LHCN-M2 (cell line): ENCODE measurements at places on chromosomes 6 and 20. TPM values are rescaled to one million over a fixed set of nuclear protein-coding genes. Genes with fewer than 3 reads are reported as not detected.
A peak's percentile ranks its signal among the peaks of the same experiment; 100 is the strongest.

DNA sequence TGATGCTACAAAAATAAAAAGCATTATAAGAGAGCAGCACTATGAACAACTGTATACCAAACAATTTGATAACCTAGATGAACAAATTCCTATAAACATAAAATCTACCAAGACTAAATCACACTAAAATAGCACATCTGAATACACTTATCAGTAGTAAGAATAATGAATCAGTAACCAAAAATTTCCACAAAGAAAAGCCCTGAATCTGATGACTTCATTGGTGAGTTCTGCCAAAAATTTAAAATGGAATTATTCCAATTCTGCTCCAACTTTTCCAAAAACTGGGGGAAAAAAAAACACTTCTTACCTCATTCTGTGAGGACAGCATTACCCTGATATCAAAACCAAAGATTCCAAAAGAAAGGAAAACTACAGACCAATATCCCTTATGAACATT lies 206.2 kb downstream of the WDR27 start:
- DNase-seq, result peak; percentile 21

DNA sequence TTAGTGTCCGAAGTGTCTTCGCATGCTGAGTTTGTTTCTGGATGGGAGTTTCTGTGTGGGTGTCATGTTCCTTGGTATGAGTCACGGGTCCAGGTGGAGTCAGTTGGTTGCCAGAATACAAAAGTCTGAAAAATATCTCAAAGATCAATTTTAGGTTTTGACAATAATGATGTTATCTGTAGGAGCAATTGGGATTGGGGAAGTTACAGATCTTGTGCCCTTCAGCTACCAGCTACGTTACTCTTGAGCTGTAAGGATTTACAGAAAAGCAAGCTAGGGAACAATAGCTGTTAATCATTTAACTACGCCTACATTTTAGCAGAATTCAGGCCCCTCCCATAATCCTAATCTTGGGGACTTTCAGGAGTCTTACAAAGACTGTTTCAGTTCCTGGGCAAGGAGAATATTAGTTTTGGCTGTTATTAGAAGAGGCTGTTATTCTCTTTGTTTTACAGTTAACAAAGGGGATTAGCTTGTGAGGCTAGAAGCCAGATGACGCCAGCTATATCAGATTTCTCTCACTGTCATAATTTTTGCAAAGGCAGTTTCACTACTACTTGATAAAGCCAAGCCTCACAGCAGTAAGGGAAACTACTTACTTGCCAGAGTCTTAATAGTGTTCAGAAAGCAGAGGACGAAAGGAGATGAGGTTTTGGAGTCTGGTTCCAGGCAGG lies 15.4 kb upstream of the SLC22A16 start:
- DNase-seq, result peak; percentile 74

TXLNB gene
- total RNA-seq, result 1.2 and 2.1 TPM in 2 replicates

DNA sequence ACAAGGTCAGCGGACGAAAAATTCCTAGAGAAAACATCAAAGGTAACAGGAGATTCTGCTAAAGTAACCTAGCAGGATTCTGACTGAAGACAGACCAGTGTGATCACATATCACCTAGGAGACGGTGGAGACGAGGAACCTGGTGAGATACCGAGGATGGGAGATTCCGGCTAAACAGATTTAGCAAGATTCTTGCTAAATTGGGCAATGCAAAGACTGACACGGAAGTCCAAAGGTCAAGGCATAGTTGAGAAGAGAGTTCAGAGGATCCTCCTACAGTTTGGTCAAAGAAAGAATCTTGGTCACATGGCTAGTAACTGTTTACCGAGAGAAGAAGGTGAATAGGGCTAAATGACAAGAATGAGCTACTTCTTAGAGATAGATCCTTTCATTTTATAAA lies 61.1 kb downstream of the TMEM170B start:
- DNase-seq, result no peak

GRCh38 chr6:159691133-159691962 lies 1.7 kb downstream of the SOD2 start:
- peak; percentile 83 for DNase-seq

DNA sequence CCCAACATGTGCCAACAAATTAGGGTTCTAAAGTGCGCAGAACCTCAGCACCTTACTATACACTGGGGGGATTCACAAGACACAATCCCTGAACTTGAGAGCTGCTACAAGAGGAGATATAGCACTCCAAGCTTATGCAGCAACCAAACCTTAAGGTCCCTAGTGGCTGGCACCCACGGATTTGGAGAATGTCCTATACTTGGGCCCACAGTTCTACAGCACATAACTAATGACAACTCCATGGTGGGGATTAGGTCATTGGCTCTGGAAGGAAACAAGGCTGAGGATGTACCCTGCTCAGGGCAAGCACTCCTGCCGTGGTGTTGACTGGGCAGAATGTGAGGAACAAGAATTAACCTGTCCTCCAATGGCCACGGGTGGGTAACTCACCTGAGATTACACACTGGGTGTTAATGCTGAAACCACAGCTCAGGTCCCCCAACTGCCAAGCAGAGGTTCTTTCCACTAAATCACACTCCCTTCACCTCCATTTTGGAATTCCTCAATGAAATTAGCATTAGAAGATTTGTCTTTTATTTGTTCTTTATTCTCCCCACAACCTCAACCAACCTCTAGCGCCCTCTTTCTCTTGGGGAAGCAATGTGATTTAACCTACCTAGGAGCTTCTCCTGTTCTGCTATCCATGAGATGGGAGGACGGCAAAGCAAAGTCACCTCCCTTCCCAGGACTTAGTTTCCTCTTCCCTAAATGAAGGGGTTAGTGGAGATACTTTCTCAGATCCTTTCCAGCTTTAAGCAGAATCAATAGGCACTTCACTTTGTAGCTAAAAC lies 32.0 kb downstream of the TRERF1 start:
- no peak for DNase-seq

DNA sequence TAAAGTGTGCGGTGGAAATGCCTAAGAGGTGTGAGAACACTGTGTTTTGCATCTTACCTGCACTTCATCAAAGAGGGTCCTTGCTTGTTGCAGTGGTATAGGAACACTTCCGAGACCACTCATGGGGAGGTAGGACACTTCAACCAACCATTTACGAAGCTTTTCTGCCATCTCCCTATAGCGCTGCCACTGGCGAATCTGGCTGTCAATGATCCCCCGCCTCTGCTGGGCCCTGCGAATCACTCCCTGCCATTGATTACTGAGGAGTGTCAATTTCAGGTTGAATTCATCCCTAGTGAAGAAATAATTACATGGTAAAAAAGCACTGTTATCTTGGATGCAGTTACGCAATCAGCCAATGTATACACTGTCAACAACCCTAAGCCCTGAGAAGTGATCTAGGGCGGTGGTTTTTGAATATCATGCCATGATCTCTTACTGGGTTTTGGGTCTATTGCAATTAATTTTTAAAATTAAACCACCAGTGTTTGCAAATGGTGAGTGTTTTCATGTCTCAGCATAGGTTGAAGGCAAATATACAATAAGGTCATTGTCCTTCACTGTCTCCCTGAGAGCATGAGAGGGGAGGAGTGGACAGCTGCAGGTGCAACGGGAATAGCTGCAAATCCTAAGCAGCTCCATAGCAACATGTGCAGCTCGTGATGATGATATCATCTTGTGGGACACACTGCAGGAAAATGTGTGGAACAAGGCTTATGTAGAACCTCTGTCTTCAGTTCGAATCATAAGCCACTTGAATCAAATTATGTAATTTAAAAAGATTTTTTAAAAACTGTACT lies 400.6 kb downstream of the ESR1 start:
- no peak for DNase-seq

HECA gene
- 7.4 and 8.6 TPM in 2 replicates for total RNA-seq

DNA sequence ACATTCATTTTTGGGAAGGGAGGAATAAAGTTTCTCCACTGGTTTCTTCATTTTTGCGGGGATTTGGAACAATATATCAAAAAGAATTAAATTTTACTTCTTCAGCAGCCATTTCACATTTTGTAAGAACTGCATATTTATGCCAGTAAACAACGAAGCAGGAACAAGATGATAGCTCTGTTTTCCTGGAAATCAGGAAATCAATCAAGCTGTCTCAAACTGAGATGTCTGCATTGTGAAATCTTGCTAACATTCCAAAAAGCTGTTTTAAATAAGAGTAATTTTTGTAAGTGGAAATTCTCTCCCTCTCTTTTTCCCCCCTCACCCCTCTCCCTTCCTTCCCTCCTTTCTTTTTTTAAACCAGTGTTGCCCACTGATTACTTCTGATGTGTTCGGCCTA lies 20.0 kb downstream of the MAPK13 start:
- no peak for DNase-seq

GRCh38 chr20:63619505-63619904 lies 7.4 kb downstream of the GMEB2 start:
- DNase-seq, result no peak

DNA sequence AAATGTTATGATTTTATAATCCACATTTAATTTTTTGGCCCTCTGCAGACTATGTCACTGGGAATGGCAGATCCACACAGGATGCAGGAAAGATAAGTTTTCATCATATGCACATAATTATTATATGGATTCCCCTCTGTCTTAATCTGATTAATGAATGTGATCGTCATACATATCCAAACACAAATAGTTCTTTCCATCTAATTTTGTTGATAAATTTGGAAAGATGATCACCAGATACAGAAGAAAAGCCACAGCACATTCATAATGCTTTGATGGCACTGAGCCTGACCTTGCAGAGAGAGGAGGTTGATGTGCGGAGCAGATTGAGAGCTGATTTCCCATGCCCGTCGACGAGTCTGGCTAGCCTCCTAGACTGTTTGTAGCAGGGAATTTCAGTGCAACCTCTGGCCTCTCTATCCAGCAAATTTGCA lies 471.5 kb downstream of the EPM2A start:
- no peak for DNase-seq

DNA sequence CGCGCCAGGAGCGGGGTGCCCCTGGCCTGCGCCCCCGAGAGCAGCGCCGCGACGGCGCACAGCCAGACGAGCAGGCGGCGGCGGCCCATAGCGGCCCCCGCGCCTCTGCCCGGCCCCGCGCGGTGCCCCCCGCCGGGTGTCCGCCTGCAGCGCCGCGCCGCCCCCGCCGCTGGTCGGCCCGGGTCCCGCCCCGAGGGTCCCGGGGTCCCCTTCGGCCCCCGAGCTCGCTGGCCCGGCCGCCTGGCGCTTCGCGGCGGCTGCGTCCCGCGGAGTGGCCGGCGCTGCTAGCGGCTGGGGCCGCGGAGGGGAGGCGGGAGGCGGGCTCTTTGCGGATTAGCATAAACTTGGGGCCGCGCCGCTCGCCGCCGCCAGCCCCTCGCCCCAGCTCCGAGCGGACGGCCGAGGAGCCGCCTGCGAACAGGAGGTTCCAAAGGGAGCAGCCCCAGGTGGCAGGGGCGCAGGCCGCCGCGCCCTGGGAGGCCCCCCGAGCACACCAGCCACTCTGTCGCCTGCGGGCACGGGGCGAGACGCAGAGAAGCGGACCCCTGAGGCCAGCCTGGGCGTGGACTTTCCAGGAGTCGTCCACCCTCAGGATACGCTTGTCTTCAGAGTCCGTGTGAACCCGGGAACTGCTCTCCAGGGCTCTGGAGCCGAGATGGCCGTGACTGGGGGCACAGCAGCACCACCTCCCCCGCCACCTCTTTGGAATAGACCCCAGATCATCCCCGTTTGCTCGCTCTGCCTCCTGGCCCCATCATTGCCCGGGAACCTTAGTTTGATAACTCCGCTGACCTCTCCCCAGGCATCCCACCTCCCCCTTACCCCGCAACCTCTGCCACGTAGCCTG lies at the start of gene EMILIN3:
EMILIN3 (minus strand) TSS at position 273 of the 847 bp plus-strand sequence; CDS start at position 89, 184 bp downstream.
- no peak for DNase-seq

RNF39 gene
- total RNA-seq, result not detected in 2 replicates

- no peak for DNase-seq
These were observed 92.7 kb downstream of the CD40 start for GRCh38 chr20:46210672-46211330.

TUBB1 gene
- total RNA-seq, result not detected in 2 replicates

GRCh38 chr6:680666-681340 lies 12.1 kb downstream of the EXOC2 start:
- DNase-seq, result no peak

PNRC1 gene
- 28.7 and 35.6 TPM in 2 replicates for total RNA-seq

DNA sequence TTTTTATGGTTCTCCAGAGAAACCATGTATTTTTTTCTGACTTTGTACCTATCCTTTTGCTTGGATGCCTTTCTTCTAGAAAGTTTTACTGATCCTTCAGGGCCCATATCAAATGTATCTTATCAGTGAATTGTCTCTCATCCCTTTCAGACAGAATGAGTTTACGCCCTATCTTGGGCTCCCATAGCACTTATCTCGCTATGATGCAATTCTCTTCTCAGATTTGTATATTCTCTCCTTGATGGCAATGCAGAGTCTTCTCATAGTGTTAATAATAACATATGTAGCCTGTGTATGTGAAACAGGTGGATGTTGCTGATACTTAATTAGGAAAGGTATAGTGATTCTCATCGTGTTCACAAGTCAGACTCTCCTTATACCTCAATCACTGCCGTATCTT lies 336.2 kb downstream of the UTRN start:
- no peak for DNase-seq
